ENCODE measurements at places on chromosomes 4 and X.

- H3K36me3 ChIP-seq, result peaks cover 46% of the 10 kb centered on the region
- DNase-seq, result peak; percentile 96
- no peaks in the 10 kb centered on the region for H3K27me3 ChIP-seq
- H3K27ac ChIP-seq, result peak overlapping the region; percentile 97
Measured at GRCh38 chr4:139689093-139689722, 23.6 kb downstream of the MGST2 start.

DNA sequence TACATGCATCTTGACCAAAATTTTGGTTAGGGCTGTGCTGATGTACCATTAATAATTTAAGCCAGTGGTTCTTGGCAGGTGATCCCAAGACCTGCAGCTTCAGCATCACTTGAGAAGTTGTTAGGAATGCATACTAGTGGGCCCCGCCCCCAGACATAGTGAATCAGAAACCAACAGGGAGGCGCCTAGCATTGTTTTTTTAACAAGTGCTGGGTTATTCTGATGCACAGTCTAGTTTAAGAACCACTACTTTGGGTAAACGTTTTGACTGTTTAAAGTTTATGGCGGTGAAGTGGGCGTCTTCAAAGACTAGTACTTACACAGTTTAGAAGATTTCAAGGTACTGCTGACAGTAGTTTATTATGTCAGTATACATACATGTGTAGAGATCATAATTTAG lies 23.6 kb downstream of the FAM199X start:
- H3K27ac ChIP-seq, result no peak overlapping the region
- no peak overlapping the region for H3K4me3 ChIP-seq
- H3K4me1 ChIP-seq, result no peaks in the 10 kb centered on the region
- no peak for DNase-seq

- H3K27ac ChIP-seq, result no peak overlapping the region
- no peaks in the 10 kb centered on the region for H3K36me3 ChIP-seq
- H3K27me3 ChIP-seq, result no peaks in the 10 kb centered on the region
Measured at GRCh38 chrX:109270580-109271484, 211.1 kb downstream of the GUCY2F start.

GRCh38 chr4:187887906-187888305 lies 107.7 kb upstream of the ZFP42 start:
- H3K27me3 ChIP-seq, result no peaks in the 10 kb centered on the region
- no peaks in the 10 kb centered on the region for H3K4me1 ChIP-seq
- no peaks in the 10 kb centered on the region for H3K36me3 ChIP-seq
- no peak for DNase-seq
- H3K4me3 ChIP-seq, result no peak overlapping the region
- H3K27ac ChIP-seq, result no peak overlapping the region

DNA sequence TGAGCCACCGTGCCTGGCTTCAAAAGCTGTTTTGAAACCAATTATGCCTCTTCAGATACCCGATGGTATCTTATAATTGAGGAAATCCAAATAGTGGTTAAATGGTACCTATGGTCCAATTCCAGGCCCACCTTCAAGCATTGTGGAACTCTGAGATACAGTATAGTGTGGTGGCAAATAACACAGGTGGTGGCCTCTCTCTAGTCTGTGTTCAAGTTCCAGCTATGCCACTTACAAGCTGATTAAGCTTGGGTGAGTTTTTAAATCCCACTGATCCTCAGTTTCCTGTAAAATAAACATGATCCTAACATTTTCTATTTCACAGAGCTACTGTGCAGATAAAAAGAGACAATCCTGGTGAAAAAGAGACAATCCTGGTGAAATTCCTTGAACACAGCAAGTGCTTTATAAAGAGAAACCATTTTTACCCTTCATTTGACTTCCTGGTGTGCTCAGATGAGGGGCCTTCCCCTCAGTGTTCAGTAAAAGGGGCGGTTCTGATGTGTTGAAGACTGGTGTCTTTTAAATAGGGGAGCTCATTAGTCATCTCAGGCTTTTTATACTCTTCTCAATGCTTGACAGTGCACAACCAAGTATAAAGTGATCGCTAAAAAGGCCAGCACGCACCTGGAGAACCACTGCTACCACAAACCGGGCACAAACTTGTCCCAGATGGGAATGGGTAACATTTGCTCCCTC lies 30.8 kb upstream of the CD40LG start:
- H3K36me3 ChIP-seq, result no peaks in the 10 kb centered on the region
- no peaks in the 10 kb centered on the region for H3K27me3 ChIP-seq
- no peak for DNase-seq
- H3K27ac ChIP-seq, result no peak overlapping the region
- no peak overlapping the region for H3K4me3 ChIP-seq
- no peaks in the 10 kb centered on the region for H3K4me1 ChIP-seq

Measured in HepG2 (cell line).